ENCODE measurements at places on chromosomes 2 and 18.

- DNase-seq = no peak
These were observed 8.6 kb downstream of the OSBPL6 start for GRCh38 chr2:178202927-178203326.

DNA sequence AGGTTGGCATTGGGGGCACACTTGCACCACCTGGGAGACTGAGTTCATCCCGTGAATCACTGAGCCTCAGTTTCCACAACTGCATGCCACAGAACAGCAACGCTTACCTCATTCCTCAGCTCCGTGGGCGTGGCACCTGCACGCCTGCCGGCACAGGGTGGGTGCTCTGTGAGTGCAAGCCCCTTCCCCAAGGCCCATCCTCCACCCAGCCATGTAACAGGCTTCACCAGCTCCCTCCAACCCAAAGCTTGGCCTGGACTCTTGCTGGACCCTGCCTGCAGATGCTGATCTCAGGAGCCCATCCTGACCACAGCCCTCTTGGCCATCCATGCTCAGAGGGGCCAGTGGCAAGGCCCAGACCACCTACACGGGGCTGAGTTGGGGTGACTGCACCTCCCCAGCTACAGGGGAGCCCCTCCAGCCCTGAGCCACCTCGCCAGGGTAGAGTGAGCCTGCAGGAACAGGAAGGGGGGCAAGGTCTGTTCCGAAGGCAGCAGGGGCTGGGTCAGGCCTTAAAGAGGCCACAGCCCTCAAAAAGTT, 1.8 kb downstream of the PRLH start:
- DNase-seq = no peak

- no peak for DNase-seq
These were observed 600.5 kb downstream of the SATB2 start for GRCh38 chr2:198857246-198857645.

- DNase-seq = no peak
These were observed 218.2 kb downstream of the HRH4 start for GRCh38 chr18:24678626-24679025.

DNA sequence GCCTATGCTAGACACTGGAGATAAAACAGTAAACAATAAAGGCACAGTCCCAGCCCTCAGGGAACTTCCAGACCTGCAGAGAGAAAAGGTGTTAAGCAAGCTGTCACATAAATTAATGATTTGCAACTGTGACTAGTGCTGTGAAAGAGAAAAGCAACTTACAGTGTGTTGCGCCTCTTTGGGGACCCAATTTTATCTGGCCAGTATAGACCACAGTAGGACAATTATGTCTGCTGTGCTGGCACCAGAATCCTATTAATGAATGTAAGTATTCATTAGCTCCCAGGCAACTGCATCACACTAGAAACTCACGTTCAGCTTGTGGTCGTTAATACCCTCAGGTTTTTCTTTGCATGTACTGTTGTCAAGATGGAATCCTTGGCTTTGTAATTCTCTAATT, 55.3 kb upstream of the CHST9 start:
- no peak for DNase-seq

Data from brain pericyte (primary cell).